ENCODE measurements at places on chromosomes 6 and 20.

GRCh38 chr20:21867811-21868210, 162.3 kb downstream of the PAX1 start:
- DNase-seq: no peak

DNA sequence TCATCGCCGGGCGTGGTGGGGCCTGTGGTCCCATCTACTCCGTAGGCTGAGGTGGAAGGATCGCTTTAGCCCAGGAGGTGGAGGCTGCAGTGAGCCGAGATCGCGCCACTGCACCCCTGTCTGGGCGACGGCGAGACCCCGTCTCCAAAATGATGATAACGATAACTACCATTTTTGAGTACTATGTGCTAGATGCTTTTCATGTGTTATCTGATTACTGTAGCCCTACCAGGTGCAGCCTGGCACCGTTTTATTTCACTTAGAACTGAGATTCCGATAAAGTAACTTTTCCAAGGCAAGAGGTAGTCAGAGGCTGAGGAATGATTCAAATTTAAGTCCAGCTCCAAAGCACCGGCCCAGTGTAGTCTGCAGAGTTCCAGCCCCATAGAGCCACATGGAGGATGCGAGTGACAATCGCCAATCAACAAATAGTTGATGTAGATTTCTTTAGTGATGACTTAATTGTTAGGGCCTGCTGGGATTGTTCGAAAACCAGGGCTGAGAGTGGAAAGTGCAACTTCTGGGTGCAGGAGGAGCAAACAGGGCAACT, 727 bp downstream of the ERMARD start:
- DNase-seq: peak; percentile 27

- DNase-seq: no peak
These were observed 300.0 kb downstream of the ZFAND3 start for GRCh38 chr6:38119516-38119915.

DNA sequence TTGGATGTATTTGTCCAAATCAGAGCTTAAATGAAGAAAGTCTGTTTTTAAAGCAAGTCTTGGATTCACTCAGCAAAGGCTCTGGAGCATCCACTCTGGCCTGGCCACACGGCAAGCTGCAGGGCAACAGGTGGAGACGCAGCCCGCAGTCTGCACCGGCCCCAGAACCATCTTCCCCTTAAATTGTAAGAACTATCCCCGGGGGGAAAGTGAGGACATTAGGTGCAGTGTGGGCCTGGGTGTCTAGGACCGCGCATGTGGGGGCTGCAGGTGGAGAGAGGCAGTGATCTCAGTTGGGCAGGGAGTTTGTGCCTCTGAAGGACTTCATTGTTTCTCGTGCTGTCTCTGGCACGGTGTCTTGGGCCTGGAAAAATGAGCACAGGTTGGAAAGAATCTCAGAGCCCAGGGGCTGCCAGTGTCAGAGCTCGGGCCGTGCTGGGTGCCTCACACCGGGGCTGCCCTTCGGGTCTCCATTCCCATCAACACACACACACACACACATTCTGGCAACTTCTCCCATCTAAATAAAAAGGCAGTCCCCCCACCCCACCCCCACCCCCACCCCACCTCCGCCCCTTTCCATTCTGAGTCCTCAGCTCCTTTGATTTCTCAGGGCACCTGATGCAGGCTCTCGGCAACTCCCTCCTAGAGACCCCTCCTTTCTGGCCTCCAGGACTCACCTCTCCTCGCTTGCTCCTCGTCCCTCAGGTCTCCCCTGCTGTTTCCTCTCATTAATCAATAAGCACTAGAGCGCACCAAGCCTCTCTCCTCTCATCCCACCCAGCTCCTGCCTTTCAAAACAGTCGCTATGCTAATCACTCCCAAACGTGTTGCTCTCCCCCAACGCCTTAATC, 48.4 kb downstream of the FOXF2 start:
- no peak for DNase-seq

GRCh38 chr6:25004357-25004756, 68.6 kb upstream of the RIPOR2 start:
- no peak for DNase-seq

GRCh38 chr6:36904851-36905393, 19.2 kb downstream of the C6orf89 start:
- no peak for DNase-seq

DNA sequence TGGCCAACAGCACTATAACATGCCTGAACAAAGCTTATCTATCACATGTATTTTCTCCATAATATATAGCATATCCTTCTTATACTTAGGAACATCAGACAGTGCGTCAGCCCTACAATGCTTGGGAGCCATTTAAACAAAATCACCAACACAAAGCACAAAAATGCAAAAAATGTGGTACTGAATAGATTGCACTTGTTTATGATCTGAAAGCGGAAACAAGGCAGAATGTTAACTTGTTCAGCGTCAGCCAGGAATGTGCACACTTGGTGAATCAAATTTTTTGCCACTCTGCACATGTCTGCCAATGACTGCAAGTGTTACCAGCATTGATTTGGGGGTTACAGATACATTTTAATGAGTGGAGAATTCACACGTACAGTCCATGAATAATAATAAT, 14.8 kb downstream of the SLC35A1 start:
- DNase-seq: no peak

GRCh38 chr6:126550323-126550722, 210.4 kb downstream of the CENPW start:
- peak; percentile 8 for DNase-seq

GRCh38 chr20:7728338-7728737, 211.9 kb downstream of the HAO1 start:
- DNase-seq: peak; percentile 9

DNA sequence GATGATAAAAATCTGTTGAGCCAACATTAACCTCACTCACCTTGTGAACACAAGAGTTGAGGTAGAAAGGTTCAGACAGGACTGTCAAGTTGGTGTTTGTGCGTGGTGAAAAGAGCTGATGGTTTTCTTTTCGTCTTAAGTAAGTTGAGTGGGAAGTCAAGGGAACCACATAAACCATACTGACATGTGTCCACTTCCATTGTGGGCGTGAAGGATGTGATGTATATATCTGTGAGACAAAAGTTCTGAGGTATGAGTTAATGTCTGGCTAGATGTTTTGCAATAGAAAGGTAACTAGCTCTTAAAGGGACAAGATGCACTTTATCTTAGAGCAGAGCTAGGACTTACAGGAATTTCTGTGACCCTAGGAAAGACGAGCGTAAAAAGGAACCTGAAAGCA, 1272.1 kb upstream of the ADGRB3 start:
- peak; percentile 7 for DNase-seq

GRCh38 chr6:21390532-21391213, 202.9 kb upstream of the SOX4 start:
- DNase-seq: no peak

DNA sequence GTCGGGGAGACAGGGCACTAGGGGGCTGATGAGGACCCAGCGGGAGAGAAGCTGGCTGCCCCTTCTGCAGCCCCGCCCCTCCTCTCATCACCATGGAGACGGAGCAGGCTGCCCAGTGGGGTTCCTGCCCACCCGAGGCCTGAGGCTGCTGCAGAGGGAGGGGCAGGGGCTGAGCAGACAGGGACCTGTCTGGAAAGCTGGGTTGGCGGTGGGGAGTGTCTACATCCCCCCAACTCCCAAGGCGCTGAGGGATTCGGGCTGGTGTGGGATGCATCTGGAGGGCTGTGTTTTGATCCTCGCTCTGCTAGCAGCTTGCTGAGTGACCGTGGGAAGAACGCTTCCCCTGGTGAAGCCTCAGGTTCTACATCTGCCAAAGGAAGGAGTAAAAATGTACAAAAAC, 1.2 kb upstream of the BPI start:
- no peak for DNase-seq

DNA sequence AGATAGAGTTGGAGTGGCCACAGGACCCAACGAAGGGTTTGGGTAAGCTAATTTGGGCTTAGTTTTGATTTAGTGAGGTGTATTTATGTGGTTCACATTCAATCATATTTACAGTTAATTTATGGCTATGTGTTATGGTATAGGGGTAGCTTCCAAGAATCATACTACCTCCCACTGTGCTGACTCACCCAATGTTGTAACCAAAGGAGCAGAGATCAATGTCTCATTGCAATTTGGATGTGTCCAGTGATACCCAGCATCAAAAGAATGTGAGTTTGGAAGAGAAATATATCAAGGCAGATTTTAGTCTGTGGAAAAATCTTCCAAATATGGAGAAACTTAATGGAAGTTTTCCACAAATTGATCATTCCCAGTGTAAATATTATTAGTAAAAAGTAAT, 25.3 kb upstream of the SMIM8 start:
- peak; percentile 21 for DNase-seq

DNA sequence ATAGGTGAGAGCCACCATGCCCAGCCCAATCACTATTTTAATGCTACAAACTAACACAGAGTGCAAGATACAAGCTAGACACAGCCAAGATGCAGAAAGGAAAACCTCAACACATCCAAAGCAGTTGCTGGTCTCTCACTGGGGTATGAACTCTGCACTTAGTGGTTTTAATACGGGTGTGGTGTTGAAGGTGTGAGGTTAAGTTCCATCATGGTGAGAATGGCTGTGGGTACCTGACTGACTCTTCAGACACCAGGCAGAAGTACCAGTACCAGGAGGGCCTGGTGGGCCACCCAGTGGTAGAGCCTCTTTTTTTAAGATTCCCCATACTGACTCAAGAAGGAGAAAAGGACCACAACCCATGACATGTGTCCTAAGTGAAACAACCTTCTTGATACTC, 13.0 kb downstream of the GNAS-AS1 start:
- DNase-seq: no peak

DNA sequence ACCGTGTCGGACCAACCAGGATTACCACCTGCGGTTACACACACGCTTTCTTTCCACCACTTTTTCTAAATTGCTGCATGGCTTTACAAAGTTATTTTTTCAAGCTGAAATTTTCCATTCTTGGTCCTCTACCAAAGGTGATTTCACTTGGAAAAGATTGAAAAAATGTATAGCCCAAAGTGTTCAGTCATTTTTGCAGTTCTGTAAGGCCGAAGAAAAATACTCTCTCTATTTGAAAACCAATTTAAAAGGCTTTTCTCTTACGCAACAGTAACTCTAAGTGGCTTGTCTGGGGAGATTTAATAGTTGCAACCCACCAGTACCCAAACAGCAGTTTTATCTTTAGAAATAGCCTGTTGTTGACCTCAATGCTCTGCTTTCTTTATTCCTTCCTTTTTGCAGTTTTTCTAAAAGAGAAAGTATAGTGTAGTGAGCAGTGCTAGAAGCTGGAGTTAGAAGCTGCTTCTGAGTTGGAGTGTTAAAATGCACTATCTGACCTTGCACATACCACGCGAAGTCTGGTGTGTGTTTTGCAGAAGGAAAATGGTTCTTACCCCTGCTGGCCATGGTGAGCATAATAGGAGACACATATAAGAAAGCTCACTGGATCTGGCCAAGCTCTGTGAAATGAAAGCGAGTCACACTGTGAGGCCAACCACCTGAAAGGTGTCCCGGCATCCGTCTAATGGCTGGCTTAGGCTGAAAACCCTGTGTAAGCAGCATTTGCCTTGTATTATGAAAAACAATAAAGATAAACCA, 271.6 kb upstream of the PRND start:
- DNase-seq: peak; percentile 16

DNA sequence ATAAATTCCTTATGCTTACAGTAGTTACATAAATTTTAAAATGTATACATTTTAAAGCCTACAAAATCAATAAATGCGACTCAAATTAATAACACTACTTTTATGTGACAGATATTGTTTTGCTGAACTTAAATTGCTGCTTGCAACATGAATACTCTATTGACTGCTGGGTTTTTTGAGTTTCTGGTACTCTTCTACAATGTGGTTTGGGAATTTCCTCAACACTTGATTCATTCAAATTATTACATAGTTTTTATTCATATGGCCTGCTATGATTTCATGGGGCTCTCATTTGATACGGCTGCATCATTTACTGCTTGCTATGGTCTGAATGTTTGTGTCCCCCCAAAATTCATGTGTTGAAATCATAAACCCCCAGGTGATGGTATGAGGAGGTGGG, 2.3 kb upstream of the TXLNB start:
- no peak for DNase-seq

GRCh38 chr20:24970030-24970553, 21.0 kb downstream of the CST7 start:
- DNase-seq: no peak

- DNase-seq: no peak
These were observed 41.4 kb upstream of the PKIB start for GRCh38 chr6:122568797-122569221.

DNA sequence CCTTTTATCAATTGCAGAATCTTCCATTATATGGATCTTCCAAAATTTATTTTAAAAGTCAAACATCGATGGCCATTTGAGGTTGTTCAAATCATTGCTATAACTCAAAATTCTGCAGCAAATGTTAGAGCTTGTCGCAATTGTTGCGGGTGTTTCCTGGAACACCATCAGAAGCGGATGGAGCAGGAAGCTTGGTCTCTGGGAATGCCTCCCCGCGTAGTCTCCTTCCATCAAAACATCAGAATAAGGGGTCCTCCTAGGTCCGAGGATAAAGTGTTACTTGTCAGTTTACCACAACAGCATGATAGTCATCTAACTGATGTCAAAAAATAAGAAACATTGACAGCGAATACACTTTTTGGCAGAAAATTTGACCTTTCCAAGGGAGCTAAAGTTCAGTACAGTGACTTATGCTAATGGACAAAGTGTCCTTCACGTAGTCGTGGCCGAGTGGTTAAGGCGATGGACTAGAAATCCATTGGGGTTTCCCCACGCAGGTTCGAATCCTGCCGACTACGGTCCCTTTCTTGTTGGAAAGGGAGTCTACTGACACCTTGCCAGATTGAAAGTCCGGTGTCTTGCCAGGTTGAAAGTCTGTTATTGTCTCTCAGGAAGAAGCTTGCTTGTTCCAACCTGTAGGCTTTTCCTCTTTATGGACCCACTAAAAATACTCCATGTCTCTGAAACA, 59.0 kb upstream of the ZNF184 start:
- no peak for DNase-seq

- peak; percentile 91 for DNase-seq
These were observed 91.0 kb downstream of the TCP11 start for GRCh38 chr6:35049900-35050756.

DNA sequence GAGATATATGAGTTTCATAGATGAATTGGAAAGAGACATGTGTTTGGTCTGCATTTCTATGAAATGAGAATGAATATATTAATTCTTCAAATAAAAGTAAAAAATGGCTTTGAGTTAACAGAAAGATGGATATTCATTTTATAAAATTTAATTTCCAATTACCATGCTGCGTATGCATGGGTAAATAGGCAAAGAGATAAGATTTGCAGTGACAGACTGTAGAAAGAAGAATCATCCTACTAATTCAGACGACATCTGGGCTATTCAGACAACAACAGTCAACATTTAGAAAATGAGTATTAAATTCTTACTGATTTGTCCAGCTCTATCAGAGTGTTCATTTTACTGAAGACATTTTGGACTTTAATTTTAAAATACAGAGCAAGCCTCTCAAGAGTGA, 602.2 kb upstream of the NRSN1 start:
- no peak for DNase-seq

All from NB4 (cell line).